ENCODE measurements at places on chromosomes 4 and X.
A peak's percentile ranks its signal among the peaks of the same experiment; 100 is the strongest.

- no peak for DNase-seq
Observed at GRCh38 chr4:133467290-133467947, 318.3 kb downstream of the PCDH10 start.

- peak; percentile 72 for DNase-seq
Observed at GRCh38 chr4:105280338-105281123, 133.9 kb downstream of the TET2 start.

DNA sequence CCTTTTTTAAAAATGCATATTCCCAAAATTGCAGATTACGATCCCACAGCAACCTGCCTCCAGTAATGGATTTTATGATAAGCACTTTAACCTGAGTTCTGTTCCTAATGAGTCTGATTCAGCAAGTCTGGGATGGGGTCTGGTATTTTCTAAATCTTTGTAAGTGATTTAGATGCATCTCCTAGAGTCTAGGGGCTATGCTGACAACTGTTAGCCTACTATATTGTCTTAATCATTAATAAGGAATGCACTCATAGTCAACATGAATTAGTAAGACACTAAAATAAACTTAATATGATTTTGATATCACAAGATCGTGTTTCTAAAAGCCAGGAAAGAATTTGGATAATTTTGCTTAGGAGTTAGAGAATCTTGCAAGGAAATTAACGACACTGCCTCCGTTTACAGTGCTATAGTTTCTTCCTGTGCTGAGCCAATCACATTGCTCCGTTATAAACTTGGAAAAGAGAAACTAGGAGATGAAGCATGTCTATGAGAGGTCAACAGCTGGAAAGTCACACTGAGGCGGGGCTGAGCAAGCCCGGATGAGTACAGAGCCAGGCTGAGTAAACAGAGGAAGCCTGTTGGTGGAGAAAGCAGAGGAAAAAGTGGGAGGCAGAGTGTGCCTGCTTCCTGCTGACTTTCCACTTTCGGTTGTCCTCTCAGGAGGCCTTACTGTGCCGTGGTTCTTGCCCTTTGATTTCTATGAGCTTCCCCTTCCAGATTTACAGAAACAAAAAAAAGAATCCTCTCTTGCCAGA lies 5.4 kb downstream of the SCARB2 start:
- DNase-seq: peak; percentile 74

DNA sequence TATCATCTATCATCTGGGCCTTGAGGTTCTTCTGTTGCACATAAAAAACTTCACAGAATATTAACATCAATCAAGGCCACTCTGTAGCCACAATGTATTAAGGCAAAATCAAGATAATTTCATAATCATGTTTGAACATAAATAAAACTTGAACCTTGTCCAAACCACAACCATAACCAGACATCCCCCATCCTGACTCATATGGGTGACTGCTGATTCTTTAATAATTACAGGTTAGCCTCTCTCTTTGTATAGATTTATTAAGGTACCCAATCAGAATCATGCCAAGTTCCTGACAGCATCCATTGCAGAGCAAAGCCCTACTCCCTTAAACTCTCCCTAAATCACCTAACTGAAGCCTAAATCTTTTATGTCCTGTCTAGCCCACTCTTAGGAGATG lies 16.7 kb upstream of the AREG start:
- DNase-seq: no peak

DNA sequence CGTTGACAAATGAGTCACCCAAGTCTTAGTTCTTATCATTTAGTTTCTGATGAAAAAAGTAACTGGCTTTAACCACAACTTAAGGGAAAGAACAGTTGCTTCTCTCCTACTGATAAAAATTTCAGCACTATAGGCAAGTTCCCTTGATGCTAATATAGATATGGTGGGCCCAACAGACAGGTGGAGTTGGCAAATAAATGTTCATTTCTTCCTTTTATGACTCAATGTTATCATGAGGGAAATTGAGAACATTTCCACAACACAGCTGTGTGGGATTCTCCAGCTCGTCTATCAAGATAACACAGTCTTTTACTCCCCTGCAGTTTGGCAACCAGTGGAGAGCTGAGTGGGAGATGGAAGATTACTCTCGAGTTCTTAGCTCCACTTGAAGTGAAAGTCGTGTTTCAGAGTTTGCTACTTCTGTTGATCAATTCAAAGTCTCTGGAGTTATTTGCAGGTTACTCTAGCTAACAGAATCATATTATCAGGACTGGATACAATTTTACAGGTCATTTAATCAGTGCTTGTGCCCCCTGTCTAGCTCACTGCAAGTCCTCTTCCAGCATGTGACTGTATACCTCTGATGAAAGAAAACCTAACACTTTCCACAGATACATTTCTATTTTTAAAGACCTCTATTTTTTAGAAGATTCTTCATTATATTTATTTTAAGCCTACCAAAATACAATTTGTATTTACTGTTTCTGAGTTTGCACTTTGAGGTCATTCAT lies 270.6 kb upstream of the GK2 start:
- DNase-seq: no peak

- peak; percentile 89 for DNase-seq
Observed at GRCh38 chrX:45445745-45446412, 245.2 kb upstream of the DIPK2B start.

- DNase-seq: no peak
Observed at GRCh38 chr4:100644150-100644549, 126.3 kb upstream of the EMCN start.

DNA sequence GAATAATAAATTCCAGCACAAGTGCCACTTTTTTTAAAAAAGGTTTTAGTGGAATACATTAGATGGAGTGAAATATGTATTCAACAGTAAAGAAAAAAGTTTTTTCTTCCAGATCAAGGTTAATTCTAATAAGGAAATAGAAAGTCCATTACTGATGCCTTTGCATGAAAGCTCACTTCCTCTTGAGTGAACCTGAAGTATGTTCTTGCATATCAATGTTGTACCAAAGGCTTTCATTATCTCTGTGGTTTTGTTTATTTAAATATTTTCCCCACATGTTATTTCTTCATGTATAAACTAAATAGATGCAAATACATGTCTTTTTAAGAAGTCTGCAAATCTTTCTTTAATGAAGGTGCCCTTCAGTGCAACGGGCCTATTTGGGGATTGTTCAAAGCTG lies 307.9 kb downstream of the C4orf33 start:
- DNase-seq: no peak

- DNase-seq: no peak
Observed at GRCh38 chr4:100295792-100296191, 105.5 kb upstream of the DDIT4L start.

DNA sequence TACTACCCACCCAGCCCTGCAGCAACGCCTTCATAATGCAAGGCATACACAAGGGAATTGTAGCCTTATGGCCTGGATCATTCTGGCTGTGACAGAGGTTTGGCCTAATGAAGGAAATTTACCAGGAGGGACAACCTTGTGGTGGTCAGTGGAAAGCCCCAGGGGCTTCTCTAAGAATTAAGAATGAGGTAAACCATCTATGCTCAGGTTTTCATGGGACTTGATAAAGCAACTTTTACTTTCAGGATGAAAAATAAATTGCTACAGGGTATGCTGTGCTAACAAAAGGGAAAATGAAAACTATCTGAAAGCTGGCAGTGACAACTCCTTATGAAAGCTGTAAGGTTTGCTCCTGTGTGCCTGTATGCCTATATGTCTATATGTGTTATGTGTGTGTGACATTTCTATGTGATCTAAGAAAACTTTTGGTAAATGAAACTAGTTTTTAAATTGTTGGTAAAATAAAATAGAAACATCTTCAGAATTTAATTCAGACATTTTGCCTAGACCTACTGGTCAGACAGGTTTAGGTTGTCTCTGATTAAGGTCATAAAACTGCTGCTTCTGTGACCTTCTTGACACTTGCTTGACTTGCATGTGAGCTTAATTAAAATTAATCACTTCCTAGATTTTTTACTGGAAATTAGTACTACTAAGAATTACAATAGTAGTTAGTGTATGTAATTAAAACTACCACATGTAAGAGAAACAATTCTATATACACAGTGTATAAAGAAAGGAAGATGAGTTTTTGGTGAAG lies 19.9 kb upstream of the TXK start:
- DNase-seq: no peak

GRCh38 chrX:119389871-119390501 lies 9.2 kb upstream of the SLC25A43 start:
- no peak for DNase-seq

- DNase-seq: peak; percentile 41
Observed at GRCh38 chrX:53093177-53093655, 726 bp upstream of the KANTR start.

DNA sequence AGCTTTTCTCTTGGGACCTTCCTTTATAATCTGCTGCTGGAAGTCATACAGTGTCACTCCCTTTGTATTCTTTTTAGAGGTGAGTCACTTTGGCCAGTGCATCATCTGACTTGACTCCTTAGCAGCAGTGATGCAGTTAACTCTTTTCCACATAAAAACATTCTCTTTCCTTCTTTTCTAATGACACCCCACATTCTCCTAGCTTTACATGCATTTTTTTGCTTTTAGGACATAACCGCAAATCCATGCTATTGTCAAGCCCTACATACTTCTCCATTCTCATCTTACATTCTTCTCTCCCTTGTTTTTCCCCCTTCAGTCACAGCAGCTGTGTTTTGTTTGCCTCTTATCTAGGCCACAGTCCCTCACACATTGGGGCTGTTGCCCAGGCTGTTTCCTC lies 55.1 kb downstream of the ZNF330 start:
- DNase-seq: peak; percentile 66

GRCh38 chr4:47690611-47691010 lies 147.3 kb downstream of the CORIN start:
- DNase-seq: peak; percentile 34

DNA sequence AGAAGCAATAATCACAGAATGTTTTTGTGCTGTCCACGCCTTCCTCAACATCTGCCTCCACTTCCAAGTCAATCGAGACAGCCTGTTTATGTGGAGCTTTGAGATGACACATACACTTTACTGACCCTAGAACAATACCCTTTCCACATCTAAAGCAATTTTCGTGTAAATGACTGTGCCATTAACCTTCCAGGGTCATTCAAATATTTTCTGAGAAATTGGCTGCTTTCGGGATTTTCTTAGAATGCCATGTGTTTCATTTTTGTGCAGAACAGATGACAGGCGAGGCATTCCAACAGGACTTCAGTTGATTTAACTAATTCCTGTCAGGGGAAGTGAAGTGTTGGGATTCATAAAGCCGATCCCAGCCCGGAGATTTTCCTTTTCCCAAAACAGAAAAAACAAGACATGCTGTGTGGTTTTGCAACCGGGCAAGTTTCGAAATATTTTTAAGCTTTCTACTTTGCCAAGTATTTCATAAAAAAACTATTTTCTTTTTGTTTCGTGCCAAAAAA lies 73.9 kb downstream of the SORBS2 start:
- no peak for DNase-seq

- peak; percentile 70 for DNase-seq
Observed at GRCh38 chrX:20680998-20681397, 414.3 kb upstream of the RPS6KA3 start.

DNA sequence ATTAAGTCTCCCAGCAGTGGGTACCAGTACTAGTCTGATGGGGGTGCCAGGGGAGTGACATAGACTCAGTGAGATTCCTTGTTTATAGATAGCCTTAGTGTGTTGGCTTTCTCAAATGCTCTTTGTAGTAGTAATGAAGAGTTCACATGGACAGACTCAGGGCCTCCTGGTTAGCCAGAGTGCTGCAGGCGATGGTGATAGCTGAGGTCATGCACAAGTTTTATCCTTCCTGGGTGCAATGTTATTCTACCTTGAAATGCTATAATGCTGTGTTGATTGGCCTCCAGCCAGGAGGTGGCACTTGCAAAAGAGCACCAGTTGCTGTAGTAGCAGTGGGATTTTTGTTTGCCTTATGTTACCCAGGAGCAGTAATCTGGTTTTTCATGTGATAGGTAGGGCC lies 35.5 kb upstream of the ADH4 start:
- peak; percentile 79 for DNase-seq
